ENCODE measurements at places on chromosomes 11 and 22.

DNA sequence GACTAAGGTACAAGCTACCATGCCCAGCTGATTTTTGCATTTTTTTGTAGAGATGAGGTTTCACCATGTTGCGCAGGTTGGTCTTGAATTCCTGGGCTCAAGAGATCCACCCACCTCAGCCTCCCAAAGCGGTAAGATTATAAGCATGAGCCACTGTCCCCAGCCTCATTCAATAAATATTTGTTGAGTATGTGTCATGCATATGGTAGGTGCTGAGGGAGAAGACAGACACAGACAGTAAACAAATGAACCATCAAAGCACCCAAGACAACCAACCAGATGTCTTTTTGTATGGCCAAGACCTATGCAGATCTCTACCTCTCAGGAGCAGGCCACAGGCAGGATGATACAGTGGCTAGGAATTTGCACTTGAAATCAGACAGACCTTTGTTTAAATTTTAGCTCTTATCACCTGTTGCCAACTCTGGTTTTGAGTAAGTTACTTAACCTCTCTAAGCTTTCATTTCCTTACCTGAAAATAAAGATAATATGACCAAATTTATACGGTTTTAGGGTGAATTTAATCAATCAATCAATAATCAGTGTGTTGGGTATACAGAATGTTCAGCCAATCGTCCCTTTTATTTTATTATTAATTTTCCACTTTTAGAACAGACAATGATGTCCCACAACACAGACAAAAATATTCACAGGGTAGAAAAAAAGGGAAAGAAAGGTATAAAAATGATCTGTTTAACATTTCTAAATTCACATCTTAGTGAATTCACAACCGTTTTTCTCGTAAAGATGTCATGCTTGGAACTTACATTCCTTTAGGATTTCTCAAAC, 128.2 kb downstream of the SGSM3 start:
- DNase-seq: no peak

GRCh38 chr11:65915821-65916251, 3.0 kb downstream of the C11orf68 start:
- peak; percentile 69 for DNase-seq

DNA sequence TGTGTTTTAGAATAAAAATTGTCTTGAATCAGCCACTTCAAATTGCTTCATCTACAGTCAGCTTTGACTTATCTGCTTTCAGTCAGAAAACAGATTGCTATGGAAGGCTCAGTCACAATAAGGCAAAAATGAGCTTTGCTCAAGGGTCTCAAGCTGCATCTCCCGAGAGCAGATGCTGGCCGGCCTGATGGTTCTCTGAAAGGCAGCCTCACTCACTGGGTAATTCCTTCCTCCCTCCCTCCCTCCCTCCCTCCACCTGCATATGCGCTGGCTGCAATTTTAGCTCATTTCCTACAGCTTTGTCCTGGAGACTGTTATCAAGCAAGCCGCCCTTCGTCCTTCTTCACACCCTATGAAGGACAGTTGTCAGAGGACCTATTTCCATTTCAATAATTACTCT, 1.6 kb upstream of the IZUMO1R start:
- no peak for DNase-seq

GRCh38 chr11:64762674-64763525, 3.1 kb upstream of the PYGM start:
- no peak for DNase-seq

DNA sequence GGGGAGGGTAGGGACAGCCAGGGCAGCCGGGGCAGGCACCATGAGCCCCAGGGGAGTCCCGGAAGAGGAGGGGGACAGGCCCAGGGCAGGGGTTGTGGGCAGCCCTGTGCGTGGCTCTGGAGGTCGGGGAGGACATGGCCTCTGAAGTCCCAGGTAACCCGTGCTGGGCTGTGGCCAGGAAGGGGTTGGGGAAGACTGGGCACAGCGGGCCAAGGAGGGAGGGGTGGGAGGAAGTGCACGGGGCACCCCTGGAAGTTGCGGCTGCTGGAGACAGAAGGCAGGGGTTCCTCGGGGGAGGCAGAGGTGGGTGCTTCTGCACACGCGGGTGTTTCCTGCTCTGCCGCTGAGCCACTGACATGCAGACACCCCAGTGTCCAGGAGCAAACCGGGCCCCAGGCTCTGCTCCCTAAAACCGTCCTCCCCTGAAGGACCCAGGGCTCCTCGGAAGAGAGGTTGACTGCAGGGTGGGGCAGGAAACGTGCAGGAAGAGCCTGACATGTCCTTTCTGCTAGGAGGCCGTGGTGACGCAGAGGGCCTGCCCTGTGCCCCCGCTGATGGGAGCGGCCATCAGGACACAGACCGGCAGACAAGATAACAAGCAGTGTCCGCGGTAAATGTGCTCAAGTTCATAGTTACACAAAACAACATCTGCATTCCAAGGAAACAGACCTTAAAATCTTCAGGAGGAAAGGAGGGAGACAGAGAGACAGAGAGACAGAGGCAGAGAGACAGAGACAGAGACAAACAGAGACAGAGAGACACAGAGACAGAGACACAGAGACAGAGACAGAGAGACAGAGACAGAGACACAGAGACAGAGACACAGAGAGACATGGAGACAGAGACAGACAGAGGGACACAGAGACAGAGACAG, 5.7 kb downstream of the TNNI2 start:
- DNase-seq: no peak

DNA sequence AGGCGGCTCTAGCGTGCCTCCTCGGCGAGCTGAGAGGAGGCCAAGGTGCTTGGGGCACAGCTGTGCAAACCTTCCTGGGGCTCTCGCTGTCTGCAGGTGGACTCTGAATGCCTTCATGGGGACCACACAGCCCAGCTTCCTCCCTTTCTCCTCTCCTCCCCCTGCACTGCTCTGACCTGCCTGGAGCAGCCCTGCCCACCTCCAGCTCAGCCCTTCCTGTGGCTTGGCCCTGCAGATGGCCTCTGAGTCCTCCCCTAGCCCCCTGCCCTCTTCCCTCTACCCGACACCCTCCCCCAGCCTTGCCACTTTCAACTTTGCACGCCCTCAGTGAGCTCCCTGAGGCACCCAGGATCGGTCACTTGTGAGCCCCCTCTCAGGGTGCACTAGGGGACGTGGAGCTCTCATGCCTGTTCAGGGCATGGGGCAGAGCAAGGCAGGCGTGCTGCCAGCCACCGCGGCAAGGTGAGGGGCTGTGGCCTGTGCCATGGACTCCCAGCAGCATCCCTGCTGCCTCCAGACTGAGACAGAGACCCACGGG, 31.4 kb downstream of the PPM1F start:
- no peak for DNase-seq

DNA sequence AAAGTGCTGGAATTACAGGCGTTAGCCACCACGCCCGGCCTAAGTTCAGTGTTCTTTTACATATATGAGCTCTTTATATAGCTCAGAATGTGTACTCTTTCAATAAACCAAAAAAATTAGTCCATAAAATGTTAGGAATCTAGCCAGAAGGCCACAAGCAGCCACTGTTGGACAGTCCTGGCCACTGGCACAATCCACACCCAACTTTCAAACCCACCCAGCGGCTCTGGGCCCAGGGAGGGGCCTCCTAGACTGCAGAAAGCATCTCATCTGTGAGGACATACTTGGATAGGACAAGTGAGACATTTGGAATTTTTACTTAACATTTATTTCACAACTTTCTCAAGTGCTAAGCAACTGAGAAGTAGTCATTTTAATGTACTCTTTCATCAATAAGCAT, 6.4 kb downstream of the PACSIN2 start:
- DNase-seq: no peak

DNA sequence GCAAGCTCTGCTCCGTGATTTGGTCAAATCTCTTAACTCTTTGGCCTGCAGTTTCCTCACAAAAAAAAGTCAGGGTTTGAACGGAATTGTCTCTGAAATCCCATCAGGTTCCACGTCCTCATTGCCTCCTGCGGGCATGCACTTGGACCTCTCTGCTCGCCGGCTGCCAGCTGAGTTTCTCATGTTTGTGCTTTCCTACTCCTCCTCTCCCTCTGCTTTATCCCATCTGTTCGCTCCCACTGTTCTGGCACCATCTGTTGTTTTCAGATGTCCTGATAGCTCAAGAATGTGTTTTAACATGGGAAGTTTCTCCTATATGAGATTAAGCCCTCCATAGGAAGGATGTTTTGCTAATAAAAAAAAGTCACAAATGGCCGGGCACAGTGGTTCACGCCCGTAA, 49.4 kb upstream of the ARHGAP42 start:
- no peak for DNase-seq

GRCh38 chr11:76225122-76225611, 18.9 kb upstream of the WNT11 start:
- no peak for DNase-seq

- no peak for DNase-seq
These were observed 4.5 kb downstream of the OR5B21 start for GRCh38 chr11:58503361-58503856.

DNA sequence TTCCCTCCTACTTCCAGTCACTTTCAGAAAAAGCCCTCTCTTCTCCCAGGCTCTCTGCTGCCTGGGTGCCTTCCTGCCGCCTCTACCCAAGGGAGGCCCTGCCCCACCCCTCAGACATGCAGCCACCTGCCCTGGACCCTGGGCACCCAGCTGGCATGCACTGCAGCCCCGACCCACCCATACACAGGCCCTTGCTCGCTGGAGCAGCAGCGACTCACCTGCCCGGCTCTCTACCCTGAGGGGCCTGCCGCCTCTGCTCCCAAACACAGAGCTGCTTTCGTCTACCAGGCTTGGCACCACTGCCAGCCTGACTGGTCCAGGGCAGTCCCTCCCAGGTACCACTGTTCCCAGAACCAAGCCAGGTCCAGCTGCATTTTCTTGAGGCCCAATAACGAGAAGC, 1.2 kb upstream of the TSSK2 start:
- DNase-seq: no peak

- DNase-seq: no peak
These were observed 4.0 kb downstream of the USP28 start for GRCh38 chr11:113871336-113871735.

GRCh38 chr11:69825037-69825834, 6.0 kb upstream of the FGF3 start:
- no peak for DNase-seq

DNA sequence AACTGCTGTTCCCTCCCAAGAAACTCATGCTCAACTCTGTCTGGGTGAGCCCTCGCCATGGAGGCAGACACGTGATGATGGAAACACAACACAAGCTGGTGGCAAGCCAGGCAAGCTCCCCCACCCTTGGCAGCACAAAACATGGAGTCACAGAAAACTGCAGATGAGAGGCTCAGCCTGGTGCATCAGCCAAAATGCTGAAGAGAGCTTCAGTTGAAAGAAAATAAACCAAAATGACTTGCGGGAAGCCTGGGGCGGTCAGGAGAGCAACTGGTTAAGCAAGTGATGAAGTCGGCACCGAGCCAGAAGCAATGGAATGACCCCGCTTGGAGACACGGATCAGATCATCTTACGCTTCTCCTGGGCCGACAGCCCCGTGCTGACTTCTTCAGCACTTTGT, 68.3 kb downstream of the C11orf58 start:
- DNase-seq: no peak

DNA sequence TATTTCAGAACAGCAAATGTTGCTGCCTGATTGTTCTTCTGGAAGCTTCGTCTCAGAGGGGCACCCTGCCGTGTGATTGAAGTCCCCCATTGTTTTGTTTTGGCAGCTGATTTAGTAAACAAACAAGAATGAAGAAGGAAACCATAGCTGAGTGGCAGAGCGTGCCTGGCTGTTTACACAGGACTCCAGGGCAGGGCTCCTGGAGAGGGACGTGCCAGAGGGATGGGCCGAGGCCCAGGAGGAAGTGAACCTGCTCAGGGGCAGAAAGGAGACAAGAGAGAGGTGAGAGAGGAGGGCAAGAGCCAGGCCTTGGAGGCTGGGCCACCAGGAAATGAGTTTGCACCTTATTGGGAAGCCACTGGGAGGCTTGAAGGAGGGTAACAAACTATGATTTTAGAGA, 85.5 kb upstream of the B3GAT1 start:
- no peak for DNase-seq

- DNase-seq: no peak
These were observed 4.2 kb downstream of the GRAMD1B start for GRCh38 chr11:123434262-123434661.

Measured in GOT3 (cell line).